ENCODE measurements at places on chromosomes 5 and 9.

DNA sequence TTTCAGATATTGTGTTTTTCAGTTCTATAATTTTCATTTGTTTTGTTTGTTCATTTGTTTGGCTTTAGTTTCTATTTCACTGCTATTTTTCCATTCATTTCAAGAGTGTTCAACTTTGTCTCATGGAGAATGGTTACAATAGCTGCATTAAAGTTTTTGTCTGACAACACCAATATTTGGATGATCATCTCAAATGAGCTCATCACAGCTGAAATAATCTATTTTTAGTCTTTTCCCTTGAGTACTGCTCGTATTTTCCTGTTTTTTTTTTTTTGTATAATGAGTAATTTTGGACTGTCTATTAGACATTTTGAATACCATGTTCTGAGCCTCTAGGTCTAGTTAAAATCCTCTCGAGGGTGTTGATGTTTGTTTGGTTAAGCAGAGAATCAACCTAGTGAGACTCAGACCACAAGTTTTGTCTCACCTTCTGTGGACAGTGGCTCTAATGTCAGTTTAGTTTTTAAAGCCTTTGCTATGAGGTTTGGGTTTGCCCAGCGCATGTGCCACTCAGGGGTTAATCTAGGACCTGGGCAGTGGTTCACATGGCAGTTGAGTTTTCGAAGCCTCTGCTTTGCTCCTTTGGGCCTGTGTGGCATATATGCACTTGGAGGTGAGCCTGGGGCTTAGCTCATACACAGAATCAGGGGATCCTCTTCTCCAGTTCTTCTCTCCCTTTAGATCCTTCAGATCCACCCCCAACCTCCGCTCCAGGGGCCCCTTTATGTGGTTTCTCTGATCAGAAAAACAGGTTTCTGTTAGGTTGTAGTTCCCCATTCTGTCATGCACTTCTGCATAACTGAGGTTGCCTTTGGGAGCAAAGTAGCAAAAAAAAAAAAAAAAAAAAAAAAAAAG lies 79.8 kb downstream of the ARSB start:
- DNase-seq = no peak

GRCh38 chr9:127122176-127123063 lies at the start of gene ANGPTL2:
ANGPTL2 (minus strand) TSS chr9:127122635; CDS start chr9:127108731, 13,904 bp downstream.
- no peak for DNase-seq

DNA sequence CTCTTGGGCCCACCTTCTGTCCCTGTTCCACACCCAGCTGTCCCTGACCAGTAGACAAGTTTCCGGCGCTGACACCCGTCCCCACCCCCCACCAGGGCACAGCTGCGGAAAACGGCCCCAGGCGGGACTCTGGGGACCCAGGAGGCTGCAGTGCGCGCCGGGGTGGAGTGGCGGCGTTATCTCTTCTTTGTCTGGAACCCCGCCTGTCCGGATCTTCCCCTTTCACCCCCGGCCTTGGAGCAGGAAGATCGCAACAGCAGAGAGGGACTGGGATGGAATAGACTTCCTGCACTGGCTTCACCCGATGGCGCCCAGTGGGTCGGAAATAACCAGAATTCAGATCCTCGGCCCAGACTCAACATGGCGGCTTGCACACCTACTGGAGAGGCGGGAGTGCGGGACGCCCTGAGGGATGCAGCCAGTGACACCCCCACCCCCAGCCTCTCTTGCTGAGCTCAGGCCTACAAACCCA lies 4.7 kb downstream of the PAX5 start:
- DNase-seq = no peak

- no peak for DNase-seq
These were observed 92.9 kb upstream of the LPAR1 start for GRCh38 chr9:111131211-111131610.

DNA sequence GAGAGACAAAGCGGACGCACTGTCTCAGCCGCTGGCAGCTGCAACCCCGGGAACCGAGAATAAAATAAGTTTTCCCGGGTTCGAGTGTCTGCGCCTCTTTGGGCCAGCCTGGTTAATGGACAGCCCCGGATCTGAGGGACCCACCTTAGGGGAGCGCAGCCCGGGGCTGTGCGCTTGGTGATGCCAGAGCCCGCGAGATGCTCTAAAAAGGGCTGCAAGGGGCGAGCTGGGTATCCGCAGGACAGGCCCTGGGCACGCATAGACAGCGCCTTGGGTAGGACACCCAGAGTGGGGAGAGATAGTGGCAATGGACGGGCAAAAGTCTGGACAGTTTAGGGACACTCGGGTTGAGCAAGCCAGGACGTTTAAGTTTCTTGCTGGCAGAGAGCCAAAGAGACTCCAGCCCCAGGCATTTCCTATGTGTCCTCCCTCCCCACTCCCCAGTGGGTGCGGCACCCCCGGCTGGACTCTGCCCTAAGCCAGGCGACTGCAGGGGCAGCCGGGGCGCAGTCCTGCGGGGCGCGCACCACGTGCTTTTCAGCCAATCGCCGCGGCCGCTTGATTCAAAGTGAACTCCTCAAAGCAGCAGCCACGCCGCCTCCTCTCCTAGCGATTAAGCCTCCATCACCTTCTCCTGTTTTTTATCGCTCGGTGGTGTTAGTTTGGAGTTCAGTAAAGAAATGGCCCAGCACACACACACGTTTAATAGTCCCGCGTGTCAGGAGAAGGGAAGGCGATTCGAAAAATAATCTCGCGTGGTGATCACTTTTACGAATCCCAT lies 616 bp upstream of the ENC1 start:
- DNase-seq = no peak

- no peak for DNase-seq
These were observed 22.6 kb downstream of the DBH start for GRCh38 chr9:133658442-133659431.

DNA sequence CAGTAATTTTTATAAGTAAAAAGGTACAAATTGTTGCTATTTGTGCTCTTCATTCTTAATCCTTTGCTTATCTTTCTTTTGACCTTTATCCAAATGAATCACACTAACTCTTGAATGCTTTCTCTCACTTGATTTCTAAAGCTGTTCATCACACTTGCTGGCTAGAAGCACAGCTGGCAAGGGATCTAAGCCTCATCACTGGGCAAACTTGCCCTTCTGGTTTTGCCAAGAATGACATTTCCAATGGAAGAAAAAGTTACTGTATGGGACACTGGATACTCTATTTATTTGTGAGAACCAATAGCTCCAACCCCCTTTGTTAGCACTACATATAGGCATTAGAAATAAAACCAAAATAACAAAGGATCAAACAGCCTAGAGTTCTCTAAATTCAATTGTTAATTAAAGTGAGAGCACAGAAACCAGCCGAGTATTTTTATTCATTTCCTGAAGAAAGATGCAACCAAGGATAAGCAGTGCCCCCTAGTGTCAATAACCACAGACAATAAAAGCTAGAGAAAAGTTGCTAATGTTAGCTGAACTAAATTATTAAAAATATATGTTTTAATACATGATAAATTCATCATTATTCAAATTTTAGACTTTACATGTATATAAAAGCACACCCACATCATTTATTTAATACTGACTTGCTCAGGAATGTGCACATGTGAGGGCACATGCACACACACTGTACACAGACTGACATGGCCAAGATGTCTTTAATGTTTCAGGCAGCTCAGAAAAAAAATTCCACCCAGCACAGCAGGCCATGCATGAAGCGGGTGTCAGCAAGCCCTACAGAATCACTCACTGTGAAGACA lies 59.8 kb upstream of the POU5F2 start:
- DNase-seq = no peak

- no peak for DNase-seq
These were observed 724 bp upstream of the LYSMD3 start for GRCh38 chr5:90529939-90530677.

DNA sequence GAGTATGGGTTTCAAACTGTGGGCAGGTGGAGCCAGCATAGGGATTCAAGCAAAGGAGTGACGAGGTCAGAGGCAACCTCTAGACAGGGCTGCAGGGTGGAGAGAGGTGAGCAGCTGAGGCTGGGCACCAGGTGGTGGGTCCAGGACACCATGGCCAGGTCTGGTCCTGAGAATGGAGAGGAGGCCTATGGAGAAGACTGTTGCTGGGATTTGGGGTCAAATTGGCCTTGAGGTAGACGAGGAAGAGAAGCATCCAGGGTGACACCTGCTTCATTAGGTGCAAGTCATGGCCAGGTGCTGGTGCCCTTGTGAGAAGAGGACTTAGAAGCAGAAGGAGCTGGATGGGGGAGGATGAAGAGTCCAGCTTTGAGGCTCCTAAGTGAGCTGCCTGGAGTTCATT lies 99.6 kb downstream of the NSG2 start:
- no peak for DNase-seq

GRCh38 chr5:92994392-92994791 lies 586.6 kb downstream of the NR2F1-AS1 start:
- no peak for DNase-seq

GRCh38 chr5:116256717-116257116 lies 171.9 kb downstream of the COMMD10 start:
- no peak for DNase-seq

DNA sequence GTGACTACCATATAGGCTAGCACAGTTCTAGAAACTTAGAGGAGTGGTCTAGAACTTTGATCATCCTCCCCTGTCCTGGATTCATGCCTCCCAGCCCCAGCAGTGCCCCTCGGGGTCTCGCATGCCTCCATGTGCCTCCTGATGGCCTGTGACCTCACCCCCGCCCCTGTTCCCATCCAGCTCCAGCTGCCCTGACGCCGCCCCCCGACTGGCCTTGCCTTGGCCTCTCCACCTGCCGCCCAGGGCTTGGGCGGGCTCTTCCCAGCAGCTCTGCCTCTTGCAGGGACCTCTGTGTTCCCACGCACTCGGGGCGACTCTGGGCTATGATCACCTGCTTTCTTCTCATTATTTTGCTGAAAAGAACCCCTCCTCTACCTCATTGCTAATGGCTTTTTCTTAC lies 115.4 kb upstream of the PHYKPL start:
- no peak for DNase-seq

- DNase-seq = no peak
These were observed 21.6 kb upstream of the CSF1R start for GRCh38 chr5:150107909-150108447.

DNA sequence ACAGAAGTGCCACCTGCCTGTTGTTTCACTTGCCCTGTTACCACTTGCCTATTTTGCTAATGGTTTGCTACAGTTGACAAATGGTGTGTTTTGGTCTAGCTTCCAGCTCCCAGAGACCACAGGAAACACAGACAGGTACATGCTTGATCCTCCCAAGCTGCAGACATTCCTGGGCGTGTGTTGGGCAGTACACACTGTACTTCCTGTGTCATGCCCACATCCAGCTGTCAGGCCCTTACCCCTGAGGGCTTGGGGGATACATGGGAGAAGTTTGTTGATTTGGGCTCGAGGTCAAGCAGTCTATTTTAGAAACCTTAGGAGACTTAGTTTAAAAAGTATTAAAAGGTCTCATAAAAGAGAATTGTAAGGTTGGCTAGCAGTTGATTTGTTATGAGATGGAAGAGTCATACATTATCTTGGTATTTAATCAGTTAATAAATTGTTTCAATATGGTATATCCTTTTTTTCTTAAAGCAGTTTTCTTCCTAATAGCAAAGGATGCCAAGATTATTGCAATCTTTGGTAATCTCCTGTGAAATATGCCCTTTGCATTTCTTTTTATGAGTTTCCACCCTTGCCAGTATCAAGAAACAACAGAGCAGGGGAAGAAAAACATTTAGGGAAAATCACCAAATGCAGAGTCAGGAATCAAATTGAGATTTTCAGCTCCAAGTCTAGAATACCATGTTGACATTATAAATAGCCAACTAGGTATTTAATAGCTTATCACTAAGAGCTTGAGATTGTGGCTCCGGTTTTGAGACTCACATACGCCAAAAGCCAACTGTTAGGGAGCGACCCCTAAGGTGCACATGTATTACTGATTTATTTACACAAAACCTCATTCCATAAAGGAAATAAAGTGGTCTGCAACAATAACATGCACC lies 52.3 kb upstream of the CD180 start:
- no peak for DNase-seq

All from NCI-H1048 (cell line).